Progenitor cell of endocrine pancreas (in vitro differentiated cells): ENCODE measurements at places on chromosomes 6 and 20.

DNA sequence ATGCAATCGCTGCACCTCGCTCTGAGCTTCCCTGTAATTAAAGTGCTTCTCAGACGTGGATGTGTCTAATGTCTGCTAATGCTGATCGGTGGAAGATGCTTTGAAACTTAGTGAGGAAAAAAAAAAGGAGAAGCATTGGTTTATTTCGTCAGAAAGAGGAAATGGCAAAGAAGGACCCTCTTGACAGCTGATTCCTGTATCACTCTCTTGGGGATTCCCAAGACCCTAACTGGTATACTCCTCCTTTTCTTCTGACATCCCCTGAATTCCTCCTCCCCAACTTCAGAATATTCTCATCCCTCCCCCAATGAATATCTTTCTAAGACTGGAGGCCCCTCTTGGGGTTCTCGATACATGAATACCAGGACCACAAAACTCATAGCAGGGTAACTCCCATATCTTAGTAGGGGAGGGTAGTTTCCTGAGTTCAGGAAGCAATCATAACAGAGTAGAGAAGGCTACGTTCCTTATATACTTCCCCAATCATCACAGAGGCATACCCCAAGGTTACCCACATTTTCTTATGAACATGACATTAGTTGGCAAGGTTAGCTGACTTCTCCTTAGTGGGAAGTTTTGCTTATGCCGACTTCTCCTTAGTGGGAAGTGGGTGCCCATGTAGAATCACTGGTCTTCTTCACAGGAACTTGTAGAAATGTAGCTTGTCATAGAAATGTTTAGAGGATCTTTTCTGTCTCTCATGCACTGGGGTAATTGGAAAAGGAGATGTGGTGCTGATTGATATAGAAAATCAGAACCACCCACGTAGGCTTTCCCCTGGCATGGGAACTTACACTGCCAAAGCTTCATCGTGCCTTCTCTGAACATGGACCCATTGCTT is 63.8 kb upstream of the ATXN1 start:
- no peaks in the 10 kb centered on the region for H3K36me3 ChIP-seq
- no peak for DNase-seq
- no peak overlapping the region for H3K27ac ChIP-seq
- H3K4me3 ChIP-seq, result no peak overlapping the region
- H3K27me3 ChIP-seq, result peaks cover 6% of the 10 kb centered on the region

GRCh38 chr6:43877036-43877435 is 107.0 kb downstream of the VEGFA start:
- no peak for DNase-seq
- peak overlapping the region; percentile 41 for H3K27ac ChIP-seq
- H3K4me1 ChIP-seq, result peaks cover 53% of the 10 kb centered on the region

DNA sequence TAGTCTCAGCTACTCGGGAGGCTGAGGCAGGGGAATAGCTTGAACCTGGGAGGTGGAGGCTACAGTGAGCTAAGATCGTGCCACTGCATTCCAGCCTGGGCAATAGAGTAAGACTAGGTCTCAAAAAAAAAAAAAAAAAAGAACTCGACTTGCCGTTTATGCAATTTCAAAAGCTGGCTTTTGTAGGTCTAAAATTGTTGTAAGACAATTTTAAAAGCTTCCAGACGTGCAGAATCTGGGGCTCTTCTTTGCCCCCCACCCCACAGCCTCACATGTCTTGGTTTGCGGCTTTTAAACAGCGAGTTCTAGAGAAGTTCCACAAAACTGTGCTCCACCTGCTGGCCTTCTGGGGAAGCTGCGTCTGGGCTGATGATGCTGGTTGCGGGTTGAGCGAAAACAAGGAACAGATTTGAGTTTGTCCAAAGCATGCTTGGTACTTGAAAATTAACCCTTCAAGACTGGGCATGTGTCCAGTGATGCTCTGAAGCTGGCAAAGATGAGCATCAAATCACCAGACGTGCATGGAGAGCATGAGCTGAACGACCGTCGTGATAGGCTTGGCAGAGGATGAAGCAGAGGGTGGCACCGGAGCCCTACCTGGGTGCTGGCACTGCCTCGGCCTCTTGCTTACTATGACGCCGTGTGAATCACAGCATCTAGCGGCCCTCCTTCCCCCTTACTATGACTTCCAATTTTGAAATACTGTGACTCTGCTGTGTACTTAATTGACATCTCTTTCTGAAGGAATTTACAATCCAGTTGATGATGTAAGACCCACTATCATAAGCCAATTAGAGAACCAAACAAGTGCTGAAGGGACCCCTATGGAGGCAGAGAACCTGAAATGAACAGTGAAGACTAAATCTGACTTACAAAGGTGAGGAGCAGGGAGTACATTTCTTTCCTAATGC is 171.4 kb downstream of the GMPR start:
- peak; percentile 12 for DNase-seq
- no peaks in the 10 kb centered on the region for H3K36me3 ChIP-seq
- H3K27me3 ChIP-seq, result no peaks in the 10 kb centered on the region
- no peaks in the 10 kb centered on the region for H3K4me1 ChIP-seq
- no peak overlapping the region for H3K4me3 ChIP-seq

DNA sequence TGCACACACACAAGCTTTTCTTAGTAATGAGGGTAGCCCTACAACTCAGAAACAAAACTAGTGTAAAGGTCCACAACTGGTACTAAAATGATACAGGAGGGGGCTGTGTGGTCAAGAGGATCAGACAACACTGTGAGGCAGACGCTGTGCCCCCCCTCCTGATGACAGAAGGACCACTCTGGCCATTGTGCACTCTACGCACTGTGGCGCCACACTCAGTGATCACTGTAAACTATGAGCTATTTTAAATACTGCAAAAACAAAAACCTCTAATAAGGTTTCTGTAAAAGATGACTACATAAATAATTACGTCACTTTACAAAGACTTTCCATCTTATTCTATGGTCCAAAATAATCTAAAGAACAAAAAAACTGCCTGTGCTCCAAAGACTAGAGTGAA is 96.1 kb downstream of the SLC23A2 start:
- peaks cover 14% of the 10 kb centered on the region for H3K36me3 ChIP-seq
- no peaks in the 10 kb centered on the region for H3K27me3 ChIP-seq

GRCh38 chr6:78598966-78599365 is 268.4 kb upstream of the IRAK1BP1 start:
- no peak overlapping the region for H3K27ac ChIP-seq
- DNase-seq, result no peak
- H3K4me3 ChIP-seq, result no peak overlapping the region
- H3K4me1 ChIP-seq, result peaks cover 17% of the 10 kb centered on the region

DNA sequence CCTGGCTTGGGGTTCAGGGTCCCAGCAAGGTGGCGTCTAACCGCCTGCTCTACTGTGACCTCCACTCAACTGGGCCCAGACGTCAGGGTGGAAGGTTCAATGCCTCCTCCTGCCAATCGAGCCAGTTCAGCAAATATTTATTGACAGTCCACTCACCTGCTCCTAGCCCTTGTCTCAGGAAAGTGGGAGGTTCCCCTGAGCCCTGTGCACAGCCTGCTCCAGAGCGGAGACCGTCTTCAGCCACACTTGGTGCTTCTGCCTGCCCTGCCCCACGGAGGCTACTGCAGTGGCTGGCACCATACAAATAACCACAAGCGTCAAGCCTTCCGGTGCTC is 6.1 kb downstream of the CCDC167 start:
- H3K27me3 ChIP-seq, result no peaks in the 10 kb centered on the region
- H3K27ac ChIP-seq, result peak overlapping the region; percentile 52
- H3K4me1 ChIP-seq, result no peaks in the 10 kb centered on the region
- DNase-seq, result no peak

DNA sequence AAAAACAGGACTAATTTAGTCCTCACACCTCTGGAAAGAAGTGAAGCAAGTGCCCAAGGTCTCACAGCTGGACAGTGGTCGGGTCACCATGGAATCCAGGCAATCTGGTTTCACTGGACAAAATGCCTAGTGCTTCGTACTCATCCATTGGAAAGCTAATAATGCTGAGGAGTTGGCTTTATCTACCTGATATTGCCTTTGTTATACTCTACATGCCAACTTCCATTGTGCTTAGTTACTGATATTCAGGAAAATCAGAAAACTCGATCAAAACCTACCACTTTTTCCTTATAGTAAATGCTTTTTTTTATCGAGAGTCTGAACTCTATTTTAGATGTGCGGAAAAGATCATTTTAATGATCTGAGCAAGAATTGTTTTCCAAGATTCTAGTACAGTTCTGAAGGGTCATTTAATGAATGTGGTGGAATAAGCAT is 966 bp downstream of the CFAP206 start:
- H3K27ac ChIP-seq, result peak overlapping the region; percentile 94
- DNase-seq, result no peak
- H3K27me3 ChIP-seq, result peaks cover 6% of the 10 kb centered on the region

DNA sequence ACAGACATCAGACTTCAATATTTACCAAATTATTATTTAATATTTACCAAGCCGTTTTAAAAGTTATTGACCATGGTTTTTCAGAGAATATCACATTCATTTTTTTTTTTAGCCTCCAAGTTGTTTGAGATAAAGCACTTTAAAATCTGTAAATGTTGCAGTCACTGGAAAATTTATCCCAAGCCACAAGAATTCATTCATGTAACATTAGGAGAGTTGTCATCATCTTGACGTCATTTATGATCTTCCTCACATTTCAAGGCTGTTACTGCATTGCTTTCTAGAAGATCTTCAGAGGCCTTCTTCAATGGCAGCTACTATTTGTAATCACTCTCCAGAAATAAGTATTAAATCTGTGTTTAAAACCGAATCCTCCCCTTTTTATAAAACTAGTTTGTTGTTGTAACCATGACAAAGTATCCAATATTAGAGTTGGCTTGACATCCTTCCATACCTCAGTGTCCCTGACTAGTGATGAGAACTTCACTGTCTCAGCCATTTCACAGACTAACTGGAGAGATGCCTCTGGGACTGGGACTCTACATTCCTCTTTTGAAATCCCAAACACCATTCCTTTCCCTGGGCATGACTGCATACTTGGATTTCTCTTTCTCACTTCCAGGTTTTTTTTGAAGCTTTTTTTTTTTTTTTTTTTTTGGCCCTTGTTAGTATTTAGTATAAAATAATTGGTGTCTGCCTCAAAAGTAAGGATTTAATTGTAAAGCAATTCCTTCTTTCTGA is 100.1 kb downstream of the ZFAND3 start:
- DNase-seq, result no peak
- peaks cover 16% of the 10 kb centered on the region for H3K4me1 ChIP-seq
- no peaks in the 10 kb centered on the region for H3K27me3 ChIP-seq
- no peak overlapping the region for H3K27ac ChIP-seq
- H3K4me3 ChIP-seq, result no peak overlapping the region
- peaks cover 2% of the 10 kb centered on the region for H3K36me3 ChIP-seq

GRCh38 chr6:83546636-83547035 is 34.3 kb downstream of the PRSS35 start:
- DNase-seq, result no peak
- no peaks in the 10 kb centered on the region for H3K27me3 ChIP-seq
- no peaks in the 10 kb centered on the region for H3K36me3 ChIP-seq
- H3K4me3 ChIP-seq, result no peak overlapping the region

DNA sequence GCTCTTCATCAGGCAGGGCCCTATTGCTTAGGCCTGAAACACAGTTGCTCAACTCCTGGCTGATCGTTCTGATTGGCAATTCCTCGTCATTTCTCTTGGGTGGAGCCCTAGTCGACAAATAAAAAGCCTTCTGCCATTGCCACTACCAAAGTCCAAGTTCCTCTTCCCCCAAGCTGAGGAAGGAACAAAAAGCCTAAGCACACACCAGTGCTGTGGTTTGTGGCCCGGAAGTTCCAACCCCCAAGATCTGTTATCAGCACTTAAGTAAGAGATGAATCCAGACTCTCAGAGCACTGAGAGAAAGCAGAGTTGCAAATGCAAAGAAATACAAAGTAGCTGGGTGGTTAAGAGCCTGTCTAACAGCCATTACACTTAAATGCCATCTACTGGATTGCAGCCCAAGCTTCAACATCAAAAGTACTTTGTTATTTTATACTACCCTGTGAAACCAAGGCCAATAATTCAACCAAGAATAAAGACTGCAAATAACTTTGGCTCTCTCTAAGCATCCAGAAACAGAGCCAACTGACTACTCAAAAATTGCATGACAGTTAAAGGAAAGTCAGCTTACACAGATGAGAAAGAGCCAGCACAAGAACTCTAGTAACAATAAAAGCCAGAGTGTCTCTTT is 1024.0 kb downstream of the GRIK2 start:
- DNase-seq, result no peak
- no peak overlapping the region for H3K4me3 ChIP-seq
- H3K36me3 ChIP-seq, result no peaks in the 10 kb centered on the region
- H3K4me1 ChIP-seq, result no peaks in the 10 kb centered on the region
- H3K27me3 ChIP-seq, result no peaks in the 10 kb centered on the region

DNA sequence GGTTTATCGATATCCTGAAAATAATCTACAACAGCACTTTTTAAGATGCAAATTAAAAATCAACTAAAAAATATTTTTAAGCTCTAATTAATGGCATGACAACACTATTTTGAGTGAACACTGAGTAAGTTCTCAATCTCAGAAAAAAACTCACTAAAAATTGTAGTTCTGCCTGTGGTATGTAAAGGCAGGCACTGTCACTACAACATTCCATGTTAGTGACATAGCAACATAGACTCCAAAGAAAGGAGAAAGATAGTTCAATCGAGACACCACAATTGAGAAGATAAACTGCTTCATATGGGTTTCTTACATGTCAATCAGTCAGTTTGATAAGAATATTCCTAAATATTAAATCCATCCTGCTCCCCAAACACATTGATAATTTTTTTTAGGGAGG is 38.0 kb downstream of the COL12A1 start:
- H3K27ac ChIP-seq, result no peak overlapping the region
- no peaks in the 10 kb centered on the region for H3K27me3 ChIP-seq
- DNase-seq, result no peak

DNA sequence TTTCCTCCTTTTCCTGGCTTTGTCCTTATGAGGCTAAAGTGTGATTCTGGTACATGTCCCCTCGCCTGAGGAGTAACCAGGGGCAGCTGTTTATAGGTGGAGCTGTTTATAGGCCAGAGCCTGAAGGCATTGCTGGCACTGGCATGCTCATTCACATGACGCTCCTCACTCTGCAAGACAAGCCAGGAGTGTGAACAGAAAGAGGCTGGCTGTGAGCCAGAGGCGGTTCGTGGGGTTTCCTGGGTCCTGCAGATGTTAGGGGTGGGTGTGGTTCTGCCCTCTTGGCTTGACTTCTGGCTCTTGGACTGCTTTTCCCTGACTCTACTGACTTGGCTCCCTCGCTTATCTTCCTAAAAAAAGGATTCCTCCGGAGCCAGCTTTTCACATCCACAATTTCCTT is 12.8 kb upstream of the MDFI start:
- peaks cover 1% of the 10 kb centered on the region for H3K36me3 ChIP-seq
- H3K4me3 ChIP-seq, result no peak overlapping the region
- H3K27me3 ChIP-seq, result peaks cover 18% of the 10 kb centered on the region
- DNase-seq, result no peak
- peak overlapping the region; percentile 39 for H3K27ac ChIP-seq
- H3K4me1 ChIP-seq, result peaks cover 5% of the 10 kb centered on the region
